ENCODE measurements at places on chromosomes 4 and X.

- DNase-seq, result no peak
Measured at GRCh38 chrX:75151827-75152592, 4.1 kb downstream of the ABCB7 start.

GRCh38 chr4:88110826-88111225 is 47.6 kb downstream of the ABCG2 start:
- DNase-seq, result no peak

DNA sequence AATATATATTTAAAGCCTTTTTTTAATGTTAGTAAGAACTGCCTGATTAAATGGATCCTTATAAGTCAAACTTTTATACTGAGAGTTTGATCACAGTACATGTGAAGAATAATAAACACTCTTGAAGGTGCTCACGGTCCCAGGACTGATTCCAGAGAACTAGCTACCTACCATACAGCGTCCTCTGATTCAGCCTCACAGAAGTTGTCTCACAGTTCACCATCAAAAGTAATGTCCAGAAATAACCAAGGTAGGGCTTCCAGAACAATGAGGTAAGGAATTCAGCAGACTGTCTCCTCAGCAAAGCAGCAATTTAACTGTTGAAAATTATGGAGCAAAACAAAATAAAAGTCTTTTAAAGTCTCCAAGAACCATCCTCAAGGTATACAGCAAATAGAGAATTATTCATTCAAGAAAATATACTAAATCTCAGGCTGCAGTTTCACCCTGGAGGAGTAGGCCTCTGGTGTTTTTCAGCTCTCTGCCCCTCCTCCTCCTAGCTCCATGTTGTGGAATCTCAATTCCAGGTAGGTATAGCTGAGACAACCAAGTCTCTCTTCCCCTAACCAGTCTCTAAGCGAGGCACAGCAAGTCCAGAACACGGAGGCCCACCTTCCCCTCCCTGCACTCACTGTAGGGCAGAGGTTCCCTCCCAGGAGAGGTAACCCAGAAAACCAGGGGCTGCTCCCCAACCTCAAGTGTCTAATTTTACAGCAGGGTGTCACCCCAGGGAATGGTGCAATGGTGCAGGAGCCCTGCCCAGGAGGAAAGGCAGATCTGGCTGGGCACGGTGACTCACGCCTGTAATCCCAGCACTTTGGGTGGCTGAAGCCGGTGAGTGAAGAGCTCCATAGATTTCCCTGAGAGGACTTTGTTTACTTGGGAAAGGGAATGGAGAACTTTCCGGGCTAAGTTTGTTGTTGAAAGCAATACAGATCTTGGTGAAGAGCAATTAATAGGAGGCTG is 28.6 kb downstream of the FAM241A start:
- no peak for DNase-seq

DNA sequence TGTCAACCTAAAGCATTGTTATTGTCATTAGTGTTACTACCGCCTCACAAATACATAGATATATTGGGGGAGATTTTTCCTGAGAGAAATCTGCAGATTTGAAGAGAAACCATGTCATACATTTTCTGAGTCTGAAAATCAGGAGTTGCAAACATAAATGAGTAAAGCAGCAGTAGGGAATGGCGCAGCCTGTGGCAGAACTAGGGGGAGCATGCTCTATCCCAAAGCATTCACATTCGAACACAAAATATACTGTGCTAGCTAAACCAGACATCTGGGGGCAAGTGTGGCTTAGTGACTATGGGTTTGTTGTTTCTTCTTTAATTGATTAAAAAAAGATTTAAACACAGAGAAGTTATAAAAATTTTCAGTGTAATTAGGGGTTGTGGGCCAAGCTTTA is 83.2 kb downstream of the CPE start:
- DNase-seq, result no peak

- DNase-seq, result peak; percentile 7
Measured at GRCh38 chr4:112704991-112705845, 68.3 kb downstream of the LARP7 start.

- no peak for DNase-seq
Measured at GRCh38 chrX:49960061-49960460, 37.7 kb downstream of the CLCN5 start.

- DNase-seq, result no peak
Measured at GRCh38 chrX:42900947-42901346, 123.0 kb upstream of the PPP1R2C start.

DNA sequence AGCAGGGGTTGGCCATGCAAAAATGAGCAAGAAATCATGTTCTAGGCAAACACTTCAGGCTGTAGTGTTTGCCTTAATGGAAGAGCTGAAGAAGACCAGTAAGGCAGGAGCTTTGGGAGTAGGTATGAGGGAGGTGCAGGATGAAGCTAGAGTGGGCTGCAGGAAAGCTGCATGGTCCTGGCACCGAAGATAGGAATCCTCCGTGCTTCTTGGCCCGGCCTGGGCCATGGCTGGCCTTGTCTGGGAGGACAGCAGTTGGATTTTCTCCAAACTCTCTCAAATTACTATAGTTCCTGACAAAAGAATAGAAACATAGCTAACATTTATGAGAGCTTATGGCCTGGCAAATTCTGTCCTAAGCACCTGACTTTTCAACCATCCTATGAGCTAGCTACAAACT is 116.5 kb downstream of the UCHL1 start:
- DNase-seq, result no peak

GRCh38 chr4:104896660-104897645 is 249.7 kb upstream of the TET2 start:
- no peak for DNase-seq

DNA sequence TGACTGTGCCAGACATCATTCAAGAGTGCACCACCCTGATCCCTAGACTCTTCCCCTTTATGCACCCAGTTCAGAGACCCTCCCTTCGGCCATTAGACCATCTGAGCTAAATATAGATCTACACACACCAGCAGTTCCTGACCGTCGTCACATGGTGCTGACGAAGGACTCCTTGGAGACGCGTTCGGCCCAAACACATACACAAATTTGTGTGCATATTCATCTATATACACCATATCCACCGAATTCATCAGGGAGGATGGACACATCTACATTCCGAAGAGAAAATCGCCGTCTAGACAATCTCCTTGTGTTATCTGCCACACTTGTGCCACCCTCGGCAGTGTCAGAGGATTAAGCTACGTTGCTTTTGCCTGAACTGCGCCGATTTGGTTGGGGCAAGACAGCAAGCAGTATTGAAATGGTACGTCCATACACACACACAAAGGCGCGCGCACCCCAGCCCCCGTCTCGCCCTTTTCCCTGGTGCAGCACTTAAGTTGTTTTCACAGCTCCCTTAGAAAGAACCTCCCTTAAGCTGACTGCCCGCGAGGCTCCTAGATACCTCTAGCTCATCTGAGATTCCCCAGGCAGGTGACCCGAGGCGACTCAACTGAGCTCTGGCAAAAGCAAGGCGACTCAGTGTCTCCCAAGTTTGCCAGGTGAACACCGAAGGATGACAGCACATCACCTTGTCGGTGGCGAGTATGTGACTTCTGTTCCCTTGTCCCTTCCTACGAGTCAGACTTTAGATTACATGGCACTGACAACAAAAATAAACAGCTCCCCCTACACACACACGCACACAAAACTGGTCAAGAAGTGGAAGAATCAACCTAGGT is 1.0 kb downstream of the RASGEF1B start:
- peak; percentile 57 for DNase-seq

DNA sequence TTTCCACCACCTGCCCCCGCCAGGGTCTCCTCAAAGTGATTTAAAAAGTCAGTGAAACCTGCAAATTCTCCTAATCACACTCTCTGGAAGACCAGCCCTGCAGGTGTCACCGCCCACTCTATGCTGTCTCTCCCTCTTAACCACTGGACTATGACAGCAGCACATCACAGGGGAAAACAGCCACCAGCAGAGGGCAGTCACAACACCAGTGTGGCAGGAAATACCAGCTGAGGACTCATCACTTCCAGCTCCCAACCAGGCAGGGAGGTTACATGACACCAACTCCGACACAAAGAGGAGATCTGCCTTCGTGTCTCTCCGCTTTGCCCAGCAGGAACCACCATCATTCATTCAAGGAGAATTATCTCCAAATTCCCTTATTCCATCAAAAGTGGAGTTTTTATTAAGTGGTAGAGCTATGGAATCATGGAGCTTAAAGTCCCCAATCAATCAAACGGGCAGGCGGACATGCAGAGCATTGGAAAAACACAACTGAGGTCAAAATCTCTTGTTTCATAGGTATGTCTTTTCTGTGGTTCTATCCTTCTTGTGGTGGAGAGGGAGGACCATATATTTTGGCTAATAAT is 91.3 kb downstream of the NSUN7 start:
- peak; percentile 91 for DNase-seq

DNA sequence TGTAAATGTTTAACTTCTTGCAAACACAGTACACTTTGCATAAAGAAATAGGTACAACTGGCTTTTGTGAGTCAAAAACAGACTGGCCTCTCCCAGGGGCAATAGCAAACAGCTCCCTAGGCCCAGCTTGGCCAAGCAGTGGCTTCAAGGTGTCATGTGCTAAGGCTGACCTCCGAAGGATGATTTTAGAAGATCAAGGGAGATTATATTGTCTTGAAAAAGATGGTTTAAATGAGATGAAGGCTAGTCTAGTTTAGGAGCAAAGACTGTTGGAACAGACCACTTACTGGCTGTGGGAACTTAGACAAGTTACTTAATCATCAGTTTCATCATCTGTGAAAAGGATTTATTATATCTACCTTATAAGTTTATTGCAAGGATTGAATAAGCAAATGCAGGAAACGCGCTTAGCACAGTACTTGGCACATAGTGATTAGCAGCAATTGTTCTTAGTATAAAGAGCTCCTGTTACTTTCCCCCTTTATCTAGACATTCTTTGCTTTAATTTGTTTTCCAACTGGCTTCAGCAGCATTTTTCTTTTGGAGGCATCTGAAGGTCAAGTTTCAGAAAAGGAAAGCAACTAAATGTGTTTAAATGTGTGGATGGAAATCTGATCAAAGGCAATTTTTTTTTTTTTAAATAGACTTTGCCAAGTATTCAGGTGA is 17.2 kb downstream of the ANXA3 start:
- DNase-seq, result no peak

DNA sequence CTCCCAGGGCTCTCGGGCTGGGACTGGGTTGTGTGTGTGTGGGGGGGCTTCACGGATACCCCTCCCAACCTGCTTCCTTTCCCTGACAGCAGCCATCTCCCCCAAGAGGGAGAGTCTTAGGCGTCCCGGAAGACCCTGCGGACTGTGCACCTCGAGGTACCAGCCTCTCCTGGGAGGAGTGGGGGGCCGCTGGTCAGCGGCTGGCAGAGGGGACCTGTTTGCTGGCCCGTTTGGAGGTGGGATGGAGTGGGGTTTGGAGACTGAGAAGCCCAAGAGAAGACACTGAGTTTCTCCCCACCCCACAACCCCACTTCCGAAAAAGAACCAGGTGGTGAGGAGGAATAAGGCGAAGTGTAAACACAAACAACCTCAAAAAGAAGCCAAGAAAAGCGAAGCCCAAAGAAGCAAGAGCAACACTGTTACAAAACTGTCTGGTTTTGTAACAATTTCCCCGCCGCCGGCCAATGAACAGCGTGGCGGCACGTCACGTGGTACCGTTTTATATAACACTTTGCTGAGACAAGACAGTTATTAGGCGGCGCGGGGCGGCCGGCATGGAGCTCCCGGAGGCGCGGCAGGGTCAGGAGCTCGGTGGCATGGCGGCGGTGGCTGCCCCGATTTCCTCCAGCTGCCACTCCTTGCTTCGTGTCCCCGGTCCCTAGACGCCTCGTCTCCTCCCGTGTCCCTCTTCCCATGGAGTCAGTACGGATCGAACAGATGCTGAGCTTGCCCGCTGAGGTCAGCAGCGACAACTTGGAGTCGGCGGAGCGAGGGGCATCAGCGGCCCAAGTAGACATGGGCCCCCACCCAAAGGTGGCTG is at the start of gene LONRF3:
TSS of gene LONRF3 (plus strand) at position 531 of the 820 bp plus-strand sequence. CDS start at position 694, 163 bp downstream.
- DNase-seq, result peak; percentile 70

- no peak for DNase-seq
Measured at GRCh38 chr4:168498251-168498650, 1.4 kb downstream of the PALLD start.

- DNase-seq, result no peak
Measured at GRCh38 chr4:187995322-187996207, at the start of gene ZFP42. TSS of gene ZFP42 (plus strand) at chr4:187995771. CDS start at chr4:188002808, 7,037 bp downstream.
